ENCODE measurements at places on chromosomes 16 and 17.
A peak's percentile ranks its signal among the peaks of the same experiment; 100 is the strongest.

- no peak for DNase-seq
Measured at GRCh38 chr16:80287674-80288073, 253.1 kb upstream of the DYNLRB2 start.

- DNase-seq = peak; percentile 59
Measured at GRCh38 chr17:35256629-35257028, 13.8 kb downstream of the SLFN5 start.

- peak; percentile 88 for DNase-seq
Measured at GRCh38 chr17:81371910-81372760, 23.1 kb upstream of the BAHCC1 start.

DNA sequence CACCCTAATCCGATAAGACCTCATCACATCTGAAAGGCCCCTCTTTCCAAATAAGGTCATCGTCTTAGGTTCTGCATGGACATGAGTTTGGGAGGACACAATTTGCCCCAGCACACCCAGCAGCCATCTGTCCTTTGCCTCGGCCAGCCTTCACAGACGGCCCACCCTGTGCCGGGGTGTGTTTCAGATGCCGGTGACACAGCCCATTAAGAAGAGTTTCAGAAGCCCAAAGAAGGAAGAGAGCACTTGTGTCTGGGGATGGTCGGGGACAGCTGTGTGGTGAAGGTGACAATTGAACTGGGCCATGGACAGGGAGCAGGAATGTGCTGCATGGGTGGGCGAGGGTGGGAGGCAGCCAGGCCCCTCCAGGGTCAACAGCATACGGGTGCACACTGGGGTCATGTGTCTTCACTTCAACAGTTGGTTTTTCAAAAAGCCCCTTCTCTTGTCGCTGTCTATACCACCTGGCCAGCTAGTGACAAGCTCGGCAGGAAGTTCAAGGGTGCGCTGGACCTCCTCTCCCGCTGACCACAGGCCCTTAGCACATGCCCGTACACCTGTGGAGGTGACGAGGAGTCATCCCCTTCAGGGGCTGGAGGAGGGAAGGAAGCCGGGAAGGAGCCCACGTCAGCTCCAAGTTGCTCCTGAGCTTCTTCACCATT, 183.1 kb downstream of the C16orf95 start:
- no peak for DNase-seq

- no peak for DNase-seq
Measured at GRCh38 chr17:47244697-47245096, 8.9 kb upstream of the ITGB3 start.

- no peak for DNase-seq
Measured at GRCh38 chr16:1262846-1263221, 7.0 kb downstream of the TPSD1 start.

DNA sequence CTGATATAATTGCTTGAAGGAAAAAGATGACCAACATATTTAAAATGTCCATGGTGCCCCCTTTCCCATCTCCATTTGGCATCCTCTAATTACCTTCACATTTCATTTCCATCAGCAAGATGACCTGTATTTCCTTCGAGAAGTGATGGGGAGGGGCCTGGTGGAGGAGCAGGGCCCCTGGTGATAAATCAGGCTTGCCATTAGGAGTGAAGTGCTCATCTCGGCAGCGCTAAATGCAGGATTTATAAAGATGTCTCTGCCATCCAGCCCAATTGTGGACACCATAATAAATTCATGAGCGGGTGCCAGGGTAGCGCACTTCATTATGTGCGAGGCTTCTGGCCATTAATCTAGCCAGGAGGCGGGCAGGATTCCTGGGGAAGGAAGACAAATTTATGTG, 101.5 kb upstream of the IRX6 start:
- no peak for DNase-seq

- no peak for DNase-seq
Measured at GRCh38 chr17:64084086-64084939, 45.6 kb downstream of the ERN1 start.

DNA sequence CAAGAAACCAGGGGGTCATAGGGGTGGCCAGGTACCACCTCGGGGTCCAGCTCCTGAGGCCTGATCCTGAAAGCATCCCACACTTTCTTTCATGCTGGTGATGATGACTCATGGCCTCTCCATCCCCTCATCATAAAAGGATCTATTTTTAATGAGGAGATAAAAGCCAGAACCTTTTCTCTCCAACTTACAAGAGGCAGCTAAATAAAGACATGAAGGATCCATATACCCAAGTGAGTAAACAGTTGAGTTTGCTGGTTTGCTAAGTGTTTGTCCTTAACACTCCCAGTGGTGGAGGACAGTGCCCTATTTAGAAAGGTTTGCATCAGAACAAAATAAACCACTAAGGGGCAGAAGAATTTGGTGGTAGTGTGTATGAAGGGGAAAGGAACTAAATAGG, 383.8 kb downstream of the GRIN2A start:
- no peak for DNase-seq

GRCh38 chr17:37064206-37064605, 115.5 kb downstream of the AATF start:
- DNase-seq = peak; percentile 55

DNA sequence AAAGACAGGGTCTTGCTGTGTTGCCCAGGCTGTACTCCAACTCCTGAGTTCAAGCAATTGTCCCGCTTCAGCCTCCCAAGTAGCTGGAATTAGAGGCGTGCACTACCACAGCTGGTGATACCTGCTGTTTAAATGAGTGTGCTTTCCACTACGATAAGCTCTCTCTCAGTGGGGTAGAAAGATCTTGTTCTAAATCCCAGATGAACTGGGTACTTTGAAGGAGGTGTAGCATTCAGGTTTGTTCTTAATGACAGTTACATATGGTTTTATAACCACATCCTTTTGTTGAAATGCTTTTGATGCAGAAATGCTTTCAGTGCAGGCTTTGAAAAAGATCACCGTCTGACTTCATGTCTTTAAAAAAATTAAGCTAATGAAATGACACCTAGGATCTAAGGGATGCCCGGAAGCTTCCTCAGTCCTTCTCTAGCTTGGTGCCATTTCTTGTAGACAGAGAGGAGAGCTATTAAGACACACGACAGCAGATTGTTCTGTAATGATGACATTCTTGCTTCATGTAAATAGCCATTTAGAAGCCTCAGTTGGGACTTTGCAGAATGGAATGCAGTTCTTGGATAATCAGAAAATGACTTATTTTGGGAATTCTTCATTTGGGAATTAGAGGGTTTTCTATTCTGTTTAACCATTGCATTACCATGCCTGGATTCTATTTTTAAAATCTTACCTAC, 19.5 kb downstream of the PMM2 start:
- DNase-seq = no peak

- peak; percentile 97 for DNase-seq
Measured at GRCh38 chr17:49370971-49371834, 9.2 kb upstream of the ZNF652 start.

GRCh38 chr17:79678736-79679255, 51.9 kb upstream of the ENPP7 start:
- DNase-seq = no peak

- DNase-seq = no peak
Measured at GRCh38 chr16:920717-921116, 50.1 kb downstream of the LMF1 start.

DNA sequence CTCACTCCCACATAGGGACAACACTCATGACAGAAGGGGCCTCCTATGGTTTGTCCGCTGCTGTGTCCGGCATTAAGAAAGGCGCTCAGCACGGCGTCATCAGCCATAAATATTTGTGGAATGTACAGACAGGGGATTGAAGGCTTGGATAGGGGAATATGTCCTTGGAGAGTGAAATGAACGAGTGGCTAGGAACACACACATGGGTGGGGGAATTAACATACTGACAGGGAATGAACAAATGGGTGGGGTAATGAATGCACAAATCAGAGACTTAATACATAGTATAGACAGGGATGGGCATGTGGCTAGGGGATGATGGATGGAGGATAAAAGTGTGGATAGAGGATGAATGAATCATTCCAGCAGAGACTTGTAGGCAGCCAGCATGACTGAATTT, 154.0 kb upstream of the HSBP1 start:
- no peak for DNase-seq

GRCh38 chr17:22512506-22512905, 820.2 kb downstream of the KCNJ18 start:
- no peak for DNase-seq

- no peak for DNase-seq
Measured at GRCh38 chr16:69754143-69754468, 620 bp downstream of the NOB1 start.

- DNase-seq = peak; percentile 49
Measured at GRCh38 chr17:78242024-78242742, 10.8 kb downstream of the TMEM235 start.

DNA sequence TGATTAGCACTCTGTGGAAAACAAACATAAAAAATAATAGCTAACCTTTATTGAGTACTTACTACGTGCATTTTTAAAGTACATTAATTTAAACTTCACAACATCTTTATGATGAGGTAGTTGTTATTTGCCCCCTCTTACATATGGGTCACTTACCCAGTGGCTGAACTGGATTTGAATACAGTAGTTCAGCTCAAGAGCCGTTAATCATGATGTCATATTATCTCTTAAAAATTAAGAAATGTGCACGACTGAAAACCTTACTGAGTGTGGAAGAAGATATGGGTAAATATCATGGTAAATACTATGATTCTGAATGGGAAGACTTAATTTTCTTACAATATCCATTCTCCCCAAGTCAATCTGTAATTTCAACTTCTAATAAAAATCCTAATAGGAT, 17.6 kb downstream of the NDEL1 start:
- no peak for DNase-seq

- DNase-seq = peak; percentile 68
Measured at GRCh38 chr17:78882540-78883088, 20.4 kb downstream of the CEP295NL start.

DNA sequence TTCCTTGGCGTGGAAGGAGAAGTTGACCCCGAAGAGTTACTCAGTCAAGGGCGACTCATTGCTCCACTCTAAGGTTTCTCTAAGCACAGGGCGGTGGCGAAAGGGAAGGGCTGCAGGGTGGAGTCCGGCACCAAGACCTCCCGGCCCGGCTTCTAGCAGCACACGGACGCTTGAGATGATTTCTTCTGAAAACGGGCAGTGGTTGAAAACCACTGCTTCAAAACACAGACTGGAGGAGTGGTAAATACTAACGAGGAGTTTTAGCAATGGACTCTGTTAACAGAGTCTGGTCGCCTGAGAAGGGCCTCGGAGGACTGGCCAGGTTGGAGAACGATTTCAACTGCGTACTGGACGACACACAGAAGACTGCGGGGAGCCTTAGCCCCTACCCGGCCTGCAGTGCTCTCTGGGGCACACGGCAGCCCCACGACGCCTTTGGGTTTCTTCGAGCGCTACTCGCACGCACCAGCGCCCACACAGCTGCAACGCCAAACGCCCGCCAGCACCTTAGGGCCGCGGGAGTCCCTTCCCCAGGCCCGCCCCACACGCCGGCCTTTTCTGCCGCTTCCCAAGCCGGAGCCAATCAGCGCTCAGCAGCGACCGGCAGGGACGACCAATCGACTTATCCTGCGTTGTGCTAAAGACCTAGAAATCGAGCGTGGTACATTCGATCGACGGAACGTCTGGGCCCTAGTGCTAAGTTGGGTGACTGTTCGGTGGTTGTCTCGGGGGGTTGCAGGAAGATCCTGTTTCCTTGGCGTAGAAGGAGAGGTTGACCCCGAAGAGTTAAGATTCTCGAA, 14.4 kb upstream of the CA4 start:
- peak; percentile 99 for DNase-seq

DNA sequence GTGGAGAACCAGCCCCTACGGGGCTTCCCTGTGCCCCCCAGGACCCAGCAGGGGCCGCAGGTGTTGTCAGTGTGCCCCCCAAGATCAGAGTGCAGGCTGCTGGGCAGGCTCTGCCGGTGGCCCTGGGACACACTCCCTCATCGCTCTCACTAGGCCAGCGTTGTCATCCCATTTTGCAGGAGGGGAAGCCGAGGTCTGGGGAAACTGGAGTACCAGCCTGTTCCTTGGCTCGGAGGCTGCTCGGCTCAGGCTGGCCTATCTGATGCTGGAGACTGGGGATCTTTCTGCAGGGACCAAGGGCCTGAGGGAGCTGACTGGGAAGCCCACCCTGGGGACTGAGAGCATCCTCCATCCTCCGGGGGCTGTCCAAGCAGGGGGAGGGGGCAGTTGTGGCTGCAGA, 74.2 kb upstream of the CBX4 start:
- DNase-seq = no peak

DNA sequence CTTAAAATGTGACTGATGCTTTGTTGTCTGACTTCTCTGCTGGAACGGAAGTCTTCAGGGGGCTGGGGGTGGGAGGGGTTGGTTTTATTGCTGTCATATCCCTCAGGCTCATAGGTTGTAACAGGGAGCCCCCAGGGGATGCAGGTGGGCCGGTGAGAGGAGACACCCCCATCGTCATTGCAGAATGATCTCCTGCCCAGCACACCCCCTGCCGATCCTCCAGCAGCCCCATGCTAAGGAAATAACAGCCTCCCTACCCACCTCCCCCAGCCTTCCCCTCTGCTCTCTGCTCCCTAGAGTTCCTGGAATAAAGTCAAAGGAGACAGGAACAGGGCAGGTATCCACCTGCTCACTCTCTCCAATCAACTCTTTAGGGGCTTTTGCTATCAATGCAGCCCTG, 270.1 kb upstream of the TNRC6C start:
- DNase-seq = peak; percentile 14

- peak; percentile 74 for DNase-seq
Measured at GRCh38 chr16:88561485-88562359, 8.5 kb upstream of the ZC3H18 start.

- DNase-seq = no peak
Measured at GRCh38 chr16:15954814-15955151, 5.4 kb downstream of the ABCC1 start.

DNA sequence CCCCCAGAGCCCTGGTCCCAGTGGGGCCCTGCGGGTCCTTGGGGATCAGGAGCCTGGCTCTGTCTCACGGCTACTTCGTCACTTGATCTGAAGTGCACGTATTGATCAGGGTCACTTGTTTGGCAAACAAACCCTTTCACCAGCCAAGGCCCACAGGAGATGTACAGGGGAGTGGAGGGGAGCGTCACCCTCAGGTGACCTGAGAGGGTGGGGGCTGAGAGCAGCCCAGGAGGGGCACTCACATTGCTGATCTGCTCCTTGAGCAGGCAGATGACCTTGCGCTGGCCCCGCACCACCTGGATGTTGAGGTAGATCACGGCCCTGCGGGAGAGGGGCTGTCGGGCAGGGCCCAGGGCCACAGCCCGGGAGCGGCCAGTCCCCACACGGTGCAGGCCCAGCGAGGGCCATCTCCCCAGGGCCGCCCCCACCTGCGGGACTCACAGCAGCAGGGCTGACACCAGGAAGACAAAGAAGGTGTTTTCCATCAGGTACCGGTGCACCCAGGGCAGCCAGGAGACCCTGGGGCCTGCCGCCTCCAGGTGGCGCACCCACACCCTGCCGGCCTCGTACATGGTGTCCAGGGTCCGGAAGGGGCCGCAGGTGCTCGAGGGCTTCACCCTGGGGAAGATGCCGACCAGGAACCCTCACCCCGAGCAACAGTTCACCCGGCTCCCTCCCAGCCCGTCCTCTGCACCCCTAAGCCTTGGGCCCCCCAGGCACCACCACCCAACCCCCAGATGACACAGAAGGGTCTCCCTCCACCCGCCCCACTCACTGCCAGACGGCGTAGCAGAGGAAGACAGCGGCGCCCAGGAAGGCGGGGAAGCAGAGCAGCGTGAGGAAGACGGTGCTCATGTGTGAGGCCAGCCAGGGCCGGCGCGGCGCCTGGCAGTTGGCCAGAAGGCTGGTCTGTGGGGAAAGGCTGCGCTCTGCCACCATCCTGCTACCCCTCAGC, 11.3 kb downstream of the TMC6 start:
- peak; percentile 88 for DNase-seq

- DNase-seq = peak; percentile 11
Measured at GRCh38 chr16:12876778-12877177, 24.6 kb upstream of the SHISA9 start.
